Left cardiac atrium (tissue), 4 donors: ENCODE measurements at places on chromosomes 7 and 10. TPM values are rescaled to one million over a fixed set of nuclear protein-coding genes. Genes with fewer than 3 reads are reported as not detected.

Gene SAMD9L
- total RNA-seq, result 9.1 TPM

Gene SFRP4
- 3.0 TPM for total RNA-seq

Gene CHAT
- total RNA-seq, result not detected

Gene TRIM50
- not detected for total RNA-seq

Gene BTBD16
- total RNA-seq, result not detected

Gene ZNF212
- 4.9 TPM for total RNA-seq

Gene HTRA1
- 73.5 TPM for total RNA-seq

Gene OR9A2
- total RNA-seq, result not detected

Gene GPER1
- 4.6 TPM for total RNA-seq

Gene TMEM270
- total RNA-seq, result not detected

Gene RHOBTB1
- total RNA-seq, result 14.1 TPM

Gene CRHR2
- 0.16 TPM for total RNA-seq

Gene SDK1
- 2.8 TPM for total RNA-seq

Gene SORCS1
- total RNA-seq, result 4.2 TPM

Gene SLC12A9
- 14.7 TPM for total RNA-seq

Gene ASIC3
- 4.2 TPM for total RNA-seq

Gene DUSP5
- 14.3 TPM for total RNA-seq

Gene INMT
- 47.7 TPM for total RNA-seq

Gene NEUROG3
- 0.27 TPM for total RNA-seq

Gene SRRM3
- 27.4 TPM for total RNA-seq

Gene PDE1C
- total RNA-seq, result 50.8 TPM

Gene VAX1
- total RNA-seq, result not detected

Gene FFAR4
- total RNA-seq, result 0.39 TPM

Gene HMX3
- not detected for total RNA-seq

Gene CWF19L1
- total RNA-seq, result 14.2 TPM

Gene NPY4R2
- total RNA-seq, result not detected

Gene FAM25G
- not detected for total RNA-seq

Gene TRIM73
- total RNA-seq, result 0.74 TPM

Gene CCDC7
- 29.3 TPM for total RNA-seq

Gene NRG3
- total RNA-seq, result 0.21 TPM

Gene DLX6
- 0.24 TPM for total RNA-seq

Gene LRIT1
- not detected for total RNA-seq
